ENCODE measurements at places on chromosomes 11 and 22.

- no peak for DNase-seq
Measured at GRCh38 chr11:60942970-60943565, 8.9 kb downstream of the SLC15A3 start.

DNA sequence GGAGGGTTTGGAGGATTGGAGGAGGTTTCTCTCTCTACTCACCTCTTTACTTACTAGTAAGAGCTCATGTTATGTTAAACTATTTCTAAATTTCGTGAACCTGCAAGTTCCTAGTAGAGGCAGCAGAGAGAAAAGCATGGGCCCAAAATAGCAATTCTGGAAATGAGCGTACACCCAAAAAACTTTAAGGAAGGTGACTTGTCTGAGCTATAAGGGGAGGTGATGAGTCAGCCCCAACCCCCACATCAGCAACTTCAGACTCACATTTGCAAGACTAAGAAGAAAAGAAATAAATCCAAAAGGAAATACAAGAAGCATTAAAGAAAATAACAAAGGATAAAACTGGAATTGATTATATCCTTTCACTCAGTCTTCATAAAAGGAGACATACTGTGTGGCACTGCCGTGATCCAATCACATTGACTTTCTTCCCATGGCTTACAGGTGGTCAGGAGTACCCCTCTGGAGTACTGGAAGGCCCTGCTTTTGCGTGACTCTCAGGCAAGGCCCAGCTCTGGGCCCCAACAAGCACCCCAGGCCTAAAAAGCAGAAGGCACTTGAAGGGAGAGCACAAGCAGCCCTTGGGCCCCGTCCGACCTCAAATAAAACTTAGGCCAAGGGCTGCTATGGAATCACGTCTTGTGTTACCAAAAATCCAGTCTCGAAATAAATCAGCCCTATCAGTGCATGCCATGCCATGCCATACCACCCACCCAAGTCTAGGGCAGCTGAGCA is 14.3 kb downstream of the PACSIN2 start:
- DNase-seq, result no peak

DNA sequence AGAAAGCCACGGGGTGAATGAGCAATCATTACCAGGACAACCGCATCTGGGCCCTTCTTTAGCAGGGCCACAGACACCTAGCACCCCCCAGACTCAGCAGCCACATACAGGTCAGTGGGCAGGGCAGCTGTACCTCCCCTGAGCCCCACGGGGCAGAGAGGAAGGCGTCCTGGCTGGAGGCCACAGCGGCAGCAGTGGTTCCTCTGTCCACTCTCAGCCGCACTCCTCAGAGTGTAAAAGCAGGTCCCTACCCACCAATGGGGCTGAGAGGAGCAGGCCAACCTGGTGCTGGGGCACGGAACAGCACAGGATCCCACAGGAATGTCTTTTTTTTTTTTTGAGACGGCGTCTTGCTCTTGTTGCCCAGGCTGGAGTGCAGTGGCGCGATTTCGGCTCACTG is 65.5 kb downstream of the APOL1 start:
- no peak for DNase-seq

DNA sequence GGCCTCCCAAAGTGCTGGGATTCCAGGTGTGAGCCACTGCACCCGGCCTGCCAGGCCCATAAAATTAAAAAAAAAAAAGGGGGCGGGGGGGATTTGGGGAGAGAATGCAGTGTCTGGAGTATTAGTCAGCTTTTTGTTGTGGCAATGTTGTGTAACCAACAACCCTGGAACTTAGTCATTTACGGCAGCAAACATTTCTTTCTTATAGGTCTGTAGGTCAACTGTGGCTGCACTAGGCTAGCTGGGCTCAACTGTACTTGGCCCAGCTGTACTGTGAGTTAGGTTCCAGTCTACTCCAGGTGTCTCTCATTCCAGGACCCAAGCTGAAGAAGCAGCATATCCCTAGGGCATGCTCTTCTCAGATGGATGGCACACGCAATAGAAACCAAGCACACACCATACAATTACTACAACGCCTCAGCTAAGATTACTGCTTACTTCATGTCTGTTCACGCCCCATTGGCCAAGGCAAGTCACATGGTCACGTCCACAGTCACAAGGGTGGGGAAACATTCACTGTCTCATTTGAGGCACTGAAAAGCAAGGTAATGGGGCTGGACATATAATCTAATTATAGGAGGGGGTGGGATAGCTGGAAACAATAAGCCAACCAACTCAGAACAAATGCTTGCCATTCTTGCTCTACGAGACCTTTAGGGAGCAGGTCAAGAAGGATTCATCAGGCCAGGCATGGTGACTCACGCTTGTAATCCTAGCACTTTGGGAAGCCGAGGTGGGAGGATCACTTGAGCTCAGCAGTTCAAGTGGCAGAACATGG is 10.4 kb upstream of the SPINDOC start:
- no peak for DNase-seq

DNA sequence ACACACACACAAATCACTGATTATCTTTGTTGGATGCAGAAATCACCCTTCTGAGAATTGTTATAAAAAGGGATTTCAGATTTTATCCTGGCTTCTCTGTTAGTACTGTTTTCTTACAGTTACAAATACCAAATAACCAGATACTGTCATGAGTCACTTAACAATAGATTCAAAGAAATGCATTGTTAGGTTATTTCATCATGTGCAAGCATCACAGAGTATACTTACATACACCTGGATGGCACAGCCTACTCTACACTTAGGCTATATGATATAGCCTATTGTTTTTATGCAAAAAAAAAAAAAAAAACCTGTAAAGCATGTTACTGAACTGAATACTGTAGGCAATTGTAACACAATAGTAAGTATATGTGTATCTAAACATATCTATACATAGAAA is 319.2 kb upstream of the ARHGAP42 start:
- no peak for DNase-seq

DNA sequence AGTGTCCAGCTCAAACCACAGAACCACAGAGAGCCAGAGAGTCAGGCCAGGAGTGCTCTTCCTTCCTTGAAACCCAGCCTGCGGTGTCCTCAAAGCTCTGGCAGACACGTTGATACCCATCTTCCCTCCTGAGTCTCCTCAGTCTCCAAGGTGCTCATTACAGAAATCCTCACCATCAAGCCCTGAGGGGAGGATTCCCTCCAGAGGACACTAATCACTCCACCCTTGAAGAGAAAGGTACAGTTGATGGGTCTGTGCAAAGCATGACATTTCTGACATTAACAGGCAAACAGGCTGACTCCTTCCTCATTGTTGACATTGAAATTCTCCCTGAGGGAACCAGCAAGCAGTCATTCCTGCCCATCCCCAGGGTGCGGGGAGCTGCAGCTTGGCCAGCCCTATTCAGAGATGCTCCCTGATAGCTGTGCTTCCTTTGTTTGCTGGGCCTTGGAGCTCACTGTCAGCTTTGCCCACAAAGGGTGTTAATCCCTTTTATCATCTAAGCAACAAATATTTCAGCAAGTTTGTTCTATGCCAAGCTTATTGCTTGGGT is 101.7 kb upstream of the CSNK2A3 start:
- DNase-seq, result no peak

DNA sequence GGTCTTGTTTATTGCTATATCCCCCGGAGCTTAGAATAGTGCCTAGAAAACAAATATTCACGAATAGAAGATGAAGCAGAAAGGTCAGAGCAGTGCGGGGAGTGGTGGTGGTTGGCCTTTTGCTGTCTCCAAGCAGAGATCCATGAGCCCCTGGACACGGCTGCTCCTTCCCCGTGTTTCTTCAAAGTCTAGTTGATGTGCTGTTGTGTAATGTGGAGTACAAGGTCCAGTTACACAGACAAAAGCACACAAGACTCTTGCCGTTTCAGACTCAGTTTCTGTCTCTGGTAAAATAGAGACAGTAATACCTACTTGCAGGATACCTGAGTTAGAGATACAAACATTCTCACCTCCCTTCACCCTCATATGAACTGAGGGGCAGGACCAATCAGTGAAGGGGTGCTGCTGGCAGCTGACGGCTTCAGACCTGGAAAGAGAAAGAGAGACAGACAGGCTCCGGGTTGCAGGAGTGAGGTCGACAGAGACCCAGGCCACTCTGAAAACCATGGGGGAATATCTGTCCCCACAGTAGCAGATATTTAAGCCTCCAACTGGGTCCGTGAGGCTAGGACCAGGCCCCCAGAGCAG is 56.2 kb downstream of the RASSF10 start:
- no peak for DNase-seq

DNA sequence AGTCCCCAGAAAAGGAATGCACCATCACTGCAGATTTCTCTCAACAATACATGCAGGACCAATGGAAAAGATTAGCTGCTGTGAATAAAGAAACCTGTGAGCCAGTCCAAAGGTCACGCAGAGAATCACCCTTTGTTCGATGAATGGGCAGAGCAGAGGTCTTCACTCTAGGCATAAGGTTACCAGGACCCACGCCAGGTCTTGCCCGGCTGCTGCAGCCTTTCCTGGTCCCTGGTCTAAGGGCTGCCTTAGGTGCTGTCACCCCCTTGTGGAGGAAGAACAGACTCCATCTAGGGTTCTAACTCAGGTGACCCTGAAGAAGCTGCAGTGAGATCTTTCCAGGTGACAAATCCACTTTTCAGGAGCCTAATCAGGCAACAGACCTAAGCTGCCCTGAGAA is 29.0 kb upstream of the NAP1L4 start:
- no peak for DNase-seq

GRCh38 chr11:119807841-119808240 is 78.8 kb upstream of the NECTIN1 start:
- no peak for DNase-seq

- DNase-seq, result no peak
Measured at GRCh38 chr11:72353861-72354260, 80.5 kb downstream of the CLPB start.

GRCh38 chr11:13114566-13115379 is 105.7 kb downstream of the RASSF10 start:
- DNase-seq, result no peak
